Activated CD8-positive, alpha-beta memory T cell treated with anti-CD3 and anti-CD28 coated beads for 36 hours (primary cell): ENCODE measurements at places on chromosomes 6 and 20. TPM values are rescaled to one million over a fixed set of nuclear protein-coding genes. Genes with fewer than 3 reads are reported as not detected.

The GHRH gene
- total RNA-seq = not detected

The TSPO2 gene
- total RNA-seq = not detected

The RSPH9 gene
- not detected for total RNA-seq

The TMEM200A gene
- 0.92 TPM for total RNA-seq

The MMP24 gene
- 0.04 TPM for total RNA-seq

The UNC5CL gene
- total RNA-seq = 1.2 TPM

The DEFB124 gene
- not detected for total RNA-seq

The HAO1 gene
- total RNA-seq = not detected

The ZNF512B gene
- total RNA-seq = 12.1 TPM

The WFDC12 gene
- total RNA-seq = not detected

The ZKSCAN8 gene
- total RNA-seq = 14.3 TPM

The DYNLRB1 gene
- total RNA-seq = 86.6 TPM

The FERMT1 gene
- 0.11 TPM for total RNA-seq

The OTOR gene
- not detected for total RNA-seq

The LHFPL5 gene
- not detected for total RNA-seq

The PSORS1C2 gene
- total RNA-seq = not detected

The BPIFB1 gene
- not detected for total RNA-seq

The HLA-DQB2 gene
- not detected for total RNA-seq

The NOL4L gene
- total RNA-seq = 9.9 TPM

The PRL gene
- not detected for total RNA-seq

The CD24 gene
- total RNA-seq = 0.38 TPM

The LAMA5 gene
- total RNA-seq = 1.0 TPM

The FAM83C gene
- total RNA-seq = not detected

The EHMT2 gene
- 67.8 TPM for total RNA-seq

The BNIP5 gene
- total RNA-seq = not detected

The SIRPD gene
- total RNA-seq = not detected

The TCP11 gene
- not detected for total RNA-seq

The TDP2 gene
- 44.6 TPM for total RNA-seq

The NCOA7 gene
- 58.5 TPM for total RNA-seq
